Upper lobe of left lung (tissue), 6 donors: ENCODE measurements at places on chromosomes 4 and X. TPM values are rescaled to one million over a fixed set of nuclear protein-coding genes. Genes with fewer than 3 reads are reported as not detected.

Gene GPR173
- 0.49 TPM for total RNA-seq

Gene JCHAIN
- total RNA-seq = 12.6 TPM

Gene DCX
- not detected for total RNA-seq

Gene TMSB15C
- 0.46 TPM for total RNA-seq

Gene CAPN6
- not detected for total RNA-seq

GRCh38 chrX:43962636-43963035, 10.6 kb downstream of the NDP start:
- DNase-seq = no peak

- DNase-seq = no peak
Observed at GRCh38 chr4:68271851-68272357, 26.4 kb upstream of the TMPRSS11B start.

DNA sequence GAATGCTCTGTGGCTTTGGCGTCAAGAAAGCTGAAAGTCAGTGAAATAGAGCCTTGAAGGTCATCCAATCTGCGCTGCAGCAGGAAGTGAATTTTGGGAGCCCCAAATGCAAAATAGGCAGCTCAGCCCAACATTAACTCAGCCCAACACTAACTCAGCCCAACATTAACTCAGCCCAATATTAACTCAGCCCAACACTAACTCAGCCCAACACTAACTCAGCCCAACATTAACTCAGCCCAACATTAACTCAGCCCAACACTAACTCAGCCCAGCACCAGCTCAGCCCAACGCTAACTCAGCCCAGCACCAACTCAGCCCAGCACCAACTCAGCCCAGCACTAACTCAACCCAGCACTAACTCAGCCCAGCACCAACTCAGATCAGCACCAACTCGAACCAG, 71.5 kb downstream of the SORBS2 start:
- DNase-seq = no peak

- no peak for DNase-seq
Observed at GRCh38 chr4:180635281-180635680, 1607.9 kb upstream of the TENM3 start.

- DNase-seq = no peak
Observed at GRCh38 chr4:9937078-9937477, 84.2 kb downstream of the SLC2A9 start.
